ENCODE measurements at places on chromosomes 6 and 20.

- DNase-seq, result peak; percentile 53
These were observed 43.8 kb downstream of the POPDC3 start for GRCh38 chr6:105135907-105136430.

- DNase-seq, result no peak
These were observed 24.9 kb upstream of the ELOVL5 start for GRCh38 chr6:53373638-53374037.

- DNase-seq, result no peak
These were observed 89.4 kb upstream of the ISM1 start for GRCh38 chr20:13131688-13132087.

DNA sequence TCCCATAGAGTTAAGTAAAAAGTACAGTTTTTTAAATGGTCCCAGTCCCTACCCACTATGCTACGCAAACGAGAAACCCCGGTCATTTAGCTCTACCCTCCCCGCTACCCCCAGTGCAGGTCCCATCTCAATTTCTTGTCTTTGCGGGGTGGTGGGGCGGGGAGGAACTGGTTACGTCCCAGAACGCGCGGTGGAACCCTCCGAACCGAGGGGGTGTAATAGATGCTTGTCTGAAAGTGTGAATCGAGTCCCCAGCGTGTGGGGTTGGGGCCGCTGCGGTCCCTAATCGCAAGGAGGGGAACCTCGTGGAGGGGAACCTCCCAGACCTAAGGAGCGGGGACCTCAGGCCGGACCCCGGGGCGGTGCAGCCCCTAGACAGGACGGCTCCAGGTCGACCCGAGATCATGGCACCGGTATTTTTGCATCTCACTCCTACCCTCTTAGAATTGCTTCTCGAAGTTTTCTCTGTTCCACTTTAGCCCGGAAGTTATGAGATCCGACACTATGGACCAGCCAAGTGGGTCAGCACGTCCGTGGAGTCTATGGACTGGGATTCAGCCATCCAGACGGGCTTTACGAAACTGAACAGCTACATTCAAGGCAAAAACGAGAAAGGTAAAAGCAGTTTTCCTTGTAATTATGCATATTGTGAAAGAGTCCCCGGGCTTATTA, 779 bp downstream of the HEBP2 start:
- no peak for DNase-seq

- DNase-seq, result no peak
These were observed 65.2 kb downstream of the SYNE1 start for GRCh38 chr6:152571943-152572337.

DNA sequence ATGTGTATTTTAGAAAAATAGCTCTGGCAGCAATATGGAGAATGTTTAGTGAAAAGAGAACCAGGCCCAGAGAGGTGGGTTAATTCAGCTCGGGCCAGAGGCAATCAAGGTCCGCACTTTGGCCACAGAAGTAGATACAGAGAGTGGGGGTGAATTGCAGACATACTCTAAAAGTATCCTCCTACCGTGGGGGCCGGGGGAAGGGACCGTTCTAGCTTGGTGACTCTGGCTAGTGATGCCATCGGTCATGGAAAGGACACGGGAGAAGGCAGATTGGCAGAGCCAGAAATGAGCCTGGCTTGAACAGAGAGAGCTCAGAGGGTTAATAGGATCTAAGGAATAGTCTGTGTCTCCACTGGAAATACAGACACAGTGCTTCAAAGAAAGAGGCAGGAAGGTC, 173.1 kb downstream of the MTHFD1L start:
- no peak for DNase-seq

GRCh38 chr20:13494019-13494418, 144.7 kb downstream of the TASP1 start:
- no peak for DNase-seq

- DNase-seq, result no peak
These were observed 40.9 kb downstream of the PTPRA start for GRCh38 chr20:2914160-2914559.

DNA sequence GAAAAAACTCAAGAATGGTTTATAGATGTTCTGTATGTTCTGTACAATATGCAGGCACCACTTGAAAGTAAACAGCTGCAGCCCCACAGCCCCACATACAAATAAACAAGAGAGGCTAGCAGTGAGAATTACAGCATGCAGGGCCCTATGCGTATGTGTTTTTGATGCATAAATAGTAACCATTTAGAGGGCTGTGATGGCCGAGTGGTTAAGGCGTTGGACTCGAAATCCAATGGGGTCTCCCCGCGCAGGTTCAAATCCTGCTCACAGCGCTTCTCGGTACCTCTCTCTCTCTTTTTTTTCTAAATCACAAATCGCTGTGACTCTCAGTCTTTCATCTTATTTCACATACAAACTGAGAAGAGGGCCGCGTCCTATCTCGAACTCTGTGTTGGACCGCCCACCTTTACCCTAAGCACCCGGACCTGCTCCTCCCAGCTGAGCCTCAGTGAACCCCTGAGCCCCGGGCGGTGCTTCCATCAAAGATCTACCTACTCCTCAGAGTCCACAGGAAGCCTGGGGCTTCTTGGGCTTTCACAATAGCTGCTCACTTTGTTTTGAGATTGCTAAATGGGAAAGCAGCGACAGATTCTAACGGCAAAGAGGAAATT, 37.7 kb upstream of the PRSS16 start:
- DNase-seq, result no peak

DNA sequence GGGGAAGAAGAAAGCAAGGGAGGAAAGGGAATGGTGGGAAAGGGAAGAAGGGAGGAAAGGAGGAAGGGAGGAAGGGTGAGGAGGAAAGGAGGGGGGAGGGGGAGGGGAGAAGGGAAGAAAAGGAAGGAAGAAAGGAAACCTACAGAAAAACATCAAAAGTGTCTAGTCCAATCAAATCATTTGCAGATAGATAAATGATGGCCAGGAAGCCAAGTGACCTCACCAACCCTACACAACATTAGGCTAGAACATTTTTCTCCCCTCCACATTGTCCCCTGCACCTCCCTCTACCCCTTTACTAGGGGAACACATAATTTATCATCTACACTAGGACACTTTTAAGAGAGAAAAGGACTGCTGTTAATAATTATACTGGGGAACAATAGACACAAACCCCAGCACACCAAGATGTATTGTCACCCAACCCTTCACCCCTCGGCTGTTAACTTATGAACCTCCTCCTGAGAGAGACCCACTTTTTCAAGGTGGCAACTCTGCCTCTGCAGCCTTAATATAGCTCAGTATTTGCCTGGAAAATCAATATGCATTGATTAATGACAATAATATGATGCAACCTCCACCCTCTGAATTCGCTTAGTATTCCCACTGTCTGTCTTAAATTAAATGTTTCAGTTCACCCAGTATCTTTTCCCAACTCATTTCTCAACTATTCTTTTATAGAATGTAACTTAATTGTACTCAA, 231.2 kb downstream of the PTPRT start:
- DNase-seq, result no peak

DNA sequence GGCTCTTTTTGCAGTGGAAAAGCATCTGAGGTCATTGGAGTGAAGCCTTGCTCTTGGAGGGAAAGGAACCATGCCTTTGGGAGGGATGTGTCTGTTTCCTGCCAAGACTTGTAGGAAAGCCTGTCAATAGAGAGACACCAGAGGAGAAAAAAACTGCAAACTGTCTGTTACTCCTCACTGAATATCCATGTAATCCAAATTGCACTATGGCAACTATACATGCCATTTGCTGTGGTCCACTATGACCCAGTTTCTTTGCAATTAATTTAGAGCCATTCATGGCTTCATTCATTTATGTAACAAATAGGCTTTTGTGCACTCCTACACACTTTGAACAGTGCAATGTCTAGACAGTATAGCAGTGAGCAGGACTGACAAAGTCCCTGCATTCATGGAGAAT, 296.5 kb downstream of the SLC35F1 start:
- no peak for DNase-seq

- DNase-seq, result no peak
These were observed 359.8 kb downstream of the ZFAND3 start for GRCh38 chr6:38179300-38179699.

- no peak for DNase-seq
These were observed 3.9 kb downstream of the RAB22A start for GRCh38 chr20:58313396-58313795.

- no peak for DNase-seq
These were observed 123.9 kb downstream of the CD83 start for GRCh38 chr6:14241255-14242070.

DNA sequence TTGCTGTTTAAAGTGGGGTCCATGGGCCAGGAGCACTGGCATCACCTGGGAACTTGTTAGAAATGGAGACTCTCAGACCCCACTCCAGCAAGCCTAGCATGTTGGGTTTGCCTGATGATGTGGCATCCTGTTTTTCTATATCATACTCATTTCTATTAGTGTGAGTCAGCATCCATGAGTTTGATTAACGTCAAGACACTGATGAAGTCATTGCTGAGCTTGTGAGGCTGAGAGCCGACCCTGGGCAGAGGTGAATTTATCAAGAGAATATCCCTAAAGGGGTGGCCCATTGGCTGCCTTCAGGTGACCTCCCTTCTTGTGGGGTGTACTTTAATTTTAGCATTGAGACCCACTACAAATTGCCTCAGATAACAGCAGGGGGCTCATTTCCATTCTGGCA, 43.4 kb upstream of the RNF144B start:
- no peak for DNase-seq

DNA sequence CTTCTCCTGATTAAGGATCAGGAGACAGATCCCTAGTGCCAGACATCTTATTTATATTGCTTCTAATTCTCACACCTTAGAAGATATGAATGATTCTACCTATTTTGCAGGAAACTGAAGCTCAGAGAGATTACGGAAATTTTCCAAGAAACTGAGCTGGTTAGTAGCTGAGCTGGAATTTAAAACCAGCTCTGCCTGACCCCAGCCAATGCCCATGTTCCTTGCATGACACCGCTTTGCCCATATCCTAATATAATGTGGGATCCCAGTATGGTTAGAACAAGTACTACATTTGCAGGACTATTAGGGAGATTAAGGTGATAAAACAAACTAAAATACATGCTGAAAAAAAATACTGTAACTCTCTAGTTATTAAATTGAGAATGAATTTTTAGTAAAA, 1.9 kb downstream of the TMEM30A start:
- no peak for DNase-seq

DNA sequence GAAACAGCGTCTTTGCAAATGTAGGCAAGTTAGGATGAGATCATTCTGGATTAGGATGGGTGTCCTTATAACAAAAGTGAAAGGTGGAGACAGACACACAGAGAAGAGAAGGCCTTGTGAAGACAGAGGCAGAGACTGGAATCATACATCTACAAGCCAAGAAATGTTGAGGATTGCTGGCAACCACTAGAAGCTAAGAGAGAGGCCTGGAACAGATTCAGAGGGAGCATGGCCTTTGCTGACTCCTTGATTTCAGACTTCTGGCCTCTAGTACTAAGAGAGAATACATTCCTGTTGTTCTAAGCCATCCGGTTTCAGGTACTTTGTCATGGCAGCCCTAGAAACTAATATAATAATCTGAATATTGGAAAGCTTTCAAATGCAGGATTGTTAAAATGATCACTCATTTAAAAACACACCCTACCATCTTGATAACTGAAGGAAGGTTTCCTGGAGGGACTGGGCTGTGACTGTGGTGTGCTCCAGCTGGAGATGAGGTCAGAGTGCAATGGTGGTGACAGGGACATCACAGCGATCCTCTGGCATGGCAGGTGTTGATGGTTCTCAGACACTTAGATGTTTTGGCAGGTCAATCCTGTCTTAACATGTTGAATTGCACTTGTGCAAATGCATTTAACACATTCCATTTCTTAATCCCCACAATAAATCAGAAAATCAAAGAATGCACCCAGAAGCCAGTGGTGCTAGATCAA, 25.1 kb downstream of the CD83 start:
- DNase-seq, result no peak

DNA sequence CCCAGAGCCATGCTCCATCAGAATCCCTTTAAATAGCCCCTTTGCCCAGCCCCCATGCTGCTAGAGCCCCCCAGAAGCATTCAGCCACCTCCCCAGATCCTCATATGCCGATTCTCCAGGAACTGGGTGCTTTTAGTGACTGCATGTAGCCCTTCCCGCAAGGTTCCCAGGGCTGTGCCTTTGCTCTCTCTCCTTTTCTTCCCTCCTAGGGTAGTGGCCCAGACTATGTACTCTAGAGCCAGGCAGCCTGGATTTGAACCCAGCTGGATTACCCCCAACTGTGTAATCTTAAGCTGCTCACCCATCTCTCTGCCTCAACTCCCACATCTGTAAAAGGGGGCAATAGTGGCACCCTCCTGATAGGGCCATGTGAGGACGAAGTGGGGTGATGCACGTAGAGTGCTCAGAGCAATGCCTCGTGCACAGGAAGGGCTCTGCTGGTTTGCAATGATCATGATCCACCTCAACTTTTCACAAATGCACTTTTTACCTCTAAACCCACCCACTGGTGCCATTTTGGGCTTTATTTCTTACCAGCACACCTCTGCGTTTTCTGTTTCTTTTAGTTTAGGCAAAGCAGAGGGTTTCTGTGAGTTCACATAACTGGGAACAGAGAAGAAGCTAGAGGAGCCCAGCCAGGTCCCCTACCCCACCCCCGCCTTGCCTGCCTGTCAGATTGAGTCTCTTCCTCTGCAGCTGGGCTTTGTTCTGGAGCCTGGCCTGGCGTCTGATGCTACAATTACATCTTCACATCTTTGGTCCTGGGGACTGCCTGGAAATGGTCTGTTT, 396.5 kb downstream of the RNGTT start:
- DNase-seq, result no peak

- no peak for DNase-seq
These were observed 51.0 kb upstream of the SLC32A1 start for GRCh38 chr20:38673261-38673660.

- DNase-seq, result peak; percentile 30
These were observed 100.9 kb upstream of the IYD start for GRCh38 chr6:150267686-150268561.

DNA sequence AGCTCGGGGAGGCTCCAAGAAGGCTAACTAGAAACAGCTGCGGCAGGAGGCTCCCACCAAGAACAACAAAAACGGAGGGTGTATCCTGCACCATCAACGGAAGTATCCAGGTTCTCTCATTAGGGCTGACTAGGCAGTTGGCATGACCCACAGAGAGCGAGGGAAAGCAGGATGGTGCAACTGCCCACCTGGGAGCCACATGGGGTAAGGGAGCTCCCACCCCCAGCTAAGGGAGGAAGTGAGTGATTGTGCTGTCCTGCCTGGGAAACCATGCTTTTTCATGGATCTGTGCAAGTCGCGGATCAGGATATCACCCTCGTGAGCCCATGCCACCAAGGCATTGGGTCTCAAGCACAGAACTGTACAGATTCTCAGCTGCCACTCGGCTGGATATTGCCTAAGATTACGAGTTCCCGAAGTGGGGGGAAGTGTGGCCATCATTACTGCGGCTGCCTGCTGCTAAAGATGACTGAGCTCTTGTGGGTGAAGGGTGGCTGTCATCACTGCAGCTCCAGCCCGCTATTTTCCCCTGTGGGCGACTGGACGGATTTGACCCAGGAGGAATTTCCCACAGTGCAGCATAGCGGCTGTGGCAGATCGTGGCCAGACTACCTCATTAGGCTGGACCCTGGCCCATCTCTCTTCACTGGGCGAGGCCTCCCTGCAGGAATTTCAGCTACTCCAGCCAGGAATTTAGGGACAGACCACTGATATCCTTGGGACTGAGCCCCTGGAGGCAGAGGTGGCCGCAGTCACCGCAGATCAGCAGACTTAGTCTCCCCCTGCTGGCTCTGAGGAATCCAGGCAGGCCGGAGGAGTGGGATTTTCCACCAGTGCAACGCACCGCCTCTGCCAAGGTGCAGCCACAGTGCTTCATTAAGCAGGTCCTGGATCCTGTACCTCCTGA, 515.7 kb downstream of the FRK start:
- no peak for DNase-seq

Data from myocyte (in vitro differentiated cells).